ENCODE measurements at places on chromosomes 4 and X.

- DNase-seq: no peak
Observed at GRCh38 chrX:138930583-138930945, 219.0 kb upstream of the FGF13 start.

- DNase-seq: no peak
Observed at GRCh38 chrX:136260776-136261175, 9.6 kb upstream of the MAP7D3 start.

DNA sequence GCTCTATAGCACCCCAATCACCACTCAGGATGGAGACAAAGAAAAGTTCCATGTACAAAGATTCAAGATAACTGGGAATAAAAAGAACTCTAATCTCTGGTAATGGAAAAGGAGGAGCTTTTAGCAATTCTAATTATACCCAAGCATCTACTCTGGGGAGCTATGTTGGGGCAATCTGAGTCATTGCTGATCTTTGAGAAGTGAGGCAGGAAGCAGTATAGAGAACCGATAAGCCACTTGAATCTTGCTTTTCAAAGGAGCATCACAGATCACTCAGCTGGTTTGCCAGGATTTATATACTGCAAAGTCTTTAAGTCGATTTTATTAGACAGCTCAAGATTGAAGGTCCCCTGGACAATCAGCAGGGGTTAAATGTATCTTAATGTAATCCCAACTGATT, 220.0 kb downstream of the ENOX2 start:
- no peak for DNase-seq

DNA sequence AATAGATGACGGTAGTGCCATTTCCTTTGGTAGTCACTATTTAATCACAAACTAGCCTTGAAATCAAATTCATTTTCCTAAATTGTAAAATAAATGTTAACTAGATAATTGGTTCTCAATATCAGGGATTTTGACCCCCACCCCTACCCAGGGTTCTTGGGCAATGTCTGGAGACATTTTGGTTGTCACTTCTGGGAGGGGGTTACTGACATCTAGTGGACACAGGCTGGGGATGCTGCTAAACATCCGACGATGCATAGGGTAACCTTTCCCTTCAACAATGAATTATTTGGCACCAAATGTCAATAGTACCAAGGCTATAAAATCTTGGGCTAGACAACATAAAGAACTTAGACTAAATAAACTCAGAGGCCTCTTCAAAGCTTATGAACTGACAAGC, 285.8 kb upstream of the TRPC5 start:
- no peak for DNase-seq

DNA sequence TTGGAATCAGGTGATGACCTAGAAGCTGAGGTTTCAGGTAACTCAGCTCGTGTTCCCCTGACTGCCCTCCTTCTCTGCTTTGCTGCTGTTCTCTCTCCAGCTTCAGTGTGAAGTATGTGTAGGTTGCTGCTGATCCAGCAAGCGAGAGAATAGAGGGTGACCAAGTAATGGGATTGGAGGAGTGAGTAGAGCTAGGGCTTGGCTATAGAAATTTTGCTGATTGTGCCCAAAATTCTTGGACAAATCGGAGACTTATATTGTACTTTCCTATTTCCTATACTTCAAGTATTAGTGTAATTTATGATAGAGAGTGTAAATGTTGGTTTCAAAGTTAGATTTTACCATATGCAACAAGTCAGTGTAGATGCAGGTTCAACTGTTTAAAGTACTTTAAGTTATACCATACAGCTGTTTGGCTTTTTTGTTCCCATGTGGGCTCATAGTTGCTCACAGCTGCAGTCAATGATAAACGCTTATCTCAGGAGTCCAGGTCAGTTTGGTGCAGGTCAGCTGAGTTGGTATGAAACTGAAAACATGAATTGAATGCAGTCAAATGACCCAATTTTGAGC, 48.0 kb downstream of the RAPGEF2 start:
- no peak for DNase-seq

DNA sequence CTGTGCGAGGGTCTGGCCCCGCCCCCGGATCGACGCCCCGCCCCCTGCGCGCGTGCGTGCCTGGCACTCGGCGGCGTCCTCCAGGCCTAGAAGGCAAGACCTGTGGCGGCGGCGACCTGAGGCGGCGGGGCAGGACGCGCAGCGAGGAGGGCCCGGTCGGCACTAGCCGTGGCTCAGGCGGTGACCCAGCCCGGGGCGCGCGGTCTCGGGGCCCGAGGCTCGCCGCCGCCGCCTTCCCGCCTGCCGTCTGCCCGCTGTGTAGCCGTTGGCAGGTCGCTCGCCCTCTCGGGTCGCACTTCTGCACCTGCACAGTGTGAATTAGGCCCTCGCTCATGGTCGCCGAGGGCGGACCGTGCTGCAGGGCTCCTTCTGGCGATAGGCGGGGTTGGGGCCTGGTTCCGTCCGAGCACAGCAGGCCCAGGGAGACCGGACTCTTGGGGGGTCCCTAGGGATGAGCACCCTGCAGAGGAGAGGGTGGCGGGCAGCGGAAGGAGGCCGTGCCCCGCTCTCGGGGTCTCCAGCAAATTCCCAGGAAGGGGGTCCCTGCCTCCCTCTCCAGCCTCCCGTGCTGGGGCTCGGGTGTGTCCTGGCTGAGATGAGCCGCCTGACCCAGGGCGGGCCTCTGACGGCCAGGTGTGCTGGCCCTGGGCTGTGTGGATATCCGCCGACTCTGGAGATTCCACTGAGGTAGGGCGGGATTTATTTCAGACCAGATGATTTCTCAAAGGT, 557 bp upstream of the FAM53A start:
- DNase-seq: no peak

- DNase-seq: no peak
Observed at GRCh38 chr4:95102162-95102790, 344.5 kb downstream of the BMPR1B start.

GRCh38 chr4:77819404-77819842, 255 bp upstream of the CNOT6L start:
- DNase-seq: no peak

DNA sequence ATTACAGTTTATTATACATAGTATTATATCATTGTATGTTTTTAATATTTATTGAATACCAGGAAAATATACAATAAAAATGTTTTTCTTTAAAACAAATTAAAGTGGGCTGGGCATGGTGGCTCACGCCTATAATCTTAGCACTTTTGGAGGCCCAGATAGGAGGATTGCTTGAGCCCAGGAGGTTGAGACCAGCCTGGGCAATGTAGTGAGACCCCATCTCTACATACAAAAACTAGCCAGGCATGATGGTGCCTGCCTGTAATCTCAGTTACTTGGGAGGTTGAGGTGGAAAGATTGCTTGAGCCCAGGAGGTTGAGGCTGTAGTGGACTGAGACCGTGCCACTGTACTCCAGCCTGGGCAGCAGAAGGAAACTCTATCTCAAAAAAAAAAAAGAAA, 38.3 kb upstream of the PDS5A start:
- no peak for DNase-seq

DNA sequence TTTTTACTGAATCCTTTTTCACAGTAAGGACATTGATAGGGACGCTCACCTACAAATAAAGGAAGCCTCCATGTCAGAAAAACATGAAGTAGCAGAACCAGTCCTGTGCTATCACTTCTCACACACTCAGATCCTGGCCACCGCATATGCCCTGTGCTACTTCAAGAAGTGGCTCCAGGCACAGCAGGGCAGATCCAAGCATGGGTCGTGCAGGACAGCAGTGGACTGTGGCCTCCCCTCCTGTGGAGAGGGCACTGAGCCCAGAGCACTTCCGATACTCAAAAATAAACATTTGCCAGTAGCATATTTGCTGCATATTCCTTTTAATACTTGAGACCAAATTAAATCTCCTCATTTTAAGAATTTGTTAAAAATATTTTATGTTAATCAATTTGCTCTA, 167.9 kb downstream of the PRDM5 start:
- DNase-seq: no peak

DNA sequence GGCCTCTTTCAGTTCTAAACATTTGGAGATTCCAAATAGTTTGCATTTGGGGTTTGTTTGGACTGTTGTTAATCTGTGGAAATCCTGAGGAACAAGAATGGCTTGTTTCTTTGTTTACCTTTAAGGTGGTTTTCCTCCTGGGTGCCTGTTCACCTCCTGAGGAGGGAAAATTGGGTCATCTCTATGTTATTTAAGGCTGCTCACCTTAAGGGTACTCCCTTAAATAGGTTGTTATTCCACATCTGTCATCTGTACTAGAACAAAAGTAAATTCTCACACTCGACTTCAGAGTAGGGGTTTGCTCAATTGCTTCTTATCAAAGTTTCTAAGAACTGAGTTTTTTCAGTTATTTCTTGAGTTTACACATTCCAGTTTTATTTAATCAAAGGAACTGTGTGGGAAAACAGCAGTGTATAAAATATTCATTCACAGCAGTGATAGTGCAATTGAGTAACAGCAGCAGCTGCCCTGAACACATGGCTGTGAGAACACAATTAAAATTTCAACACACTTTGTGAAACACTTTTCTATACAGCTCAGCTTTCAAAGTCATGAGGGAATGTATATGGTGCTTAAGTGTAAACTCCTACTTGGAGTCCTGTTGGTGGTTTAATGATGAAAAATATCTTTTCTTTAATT, 238.5 kb upstream of the PGRMC2 start:
- no peak for DNase-seq

DNA sequence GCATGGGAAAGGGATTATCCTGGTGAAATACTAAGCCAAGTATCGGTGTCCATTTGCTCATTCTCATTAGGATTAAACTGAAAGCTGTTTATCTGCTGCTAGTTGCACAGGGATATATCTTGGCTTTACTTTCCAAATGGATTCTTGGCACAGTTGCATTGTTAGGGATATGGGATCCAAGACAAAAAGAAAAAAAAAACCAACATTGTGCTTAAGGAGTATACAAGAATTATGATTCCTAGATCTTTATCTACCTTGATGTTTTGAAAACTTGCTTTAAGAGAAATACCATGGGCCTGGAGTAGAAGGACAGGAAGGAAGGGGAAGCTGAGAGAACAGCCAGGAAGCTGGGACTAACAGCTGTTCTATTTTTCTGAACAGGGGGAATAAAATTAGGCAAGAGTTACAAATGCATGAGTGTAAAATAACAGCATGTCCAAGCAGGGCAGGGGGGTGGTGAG, 107.6 kb downstream of the ATXN3L start:
- no peak for DNase-seq

- DNase-seq: no peak
Observed at GRCh38 chr4:187302457-187303150, 578.9 kb upstream of the FAT1 start.

DNA sequence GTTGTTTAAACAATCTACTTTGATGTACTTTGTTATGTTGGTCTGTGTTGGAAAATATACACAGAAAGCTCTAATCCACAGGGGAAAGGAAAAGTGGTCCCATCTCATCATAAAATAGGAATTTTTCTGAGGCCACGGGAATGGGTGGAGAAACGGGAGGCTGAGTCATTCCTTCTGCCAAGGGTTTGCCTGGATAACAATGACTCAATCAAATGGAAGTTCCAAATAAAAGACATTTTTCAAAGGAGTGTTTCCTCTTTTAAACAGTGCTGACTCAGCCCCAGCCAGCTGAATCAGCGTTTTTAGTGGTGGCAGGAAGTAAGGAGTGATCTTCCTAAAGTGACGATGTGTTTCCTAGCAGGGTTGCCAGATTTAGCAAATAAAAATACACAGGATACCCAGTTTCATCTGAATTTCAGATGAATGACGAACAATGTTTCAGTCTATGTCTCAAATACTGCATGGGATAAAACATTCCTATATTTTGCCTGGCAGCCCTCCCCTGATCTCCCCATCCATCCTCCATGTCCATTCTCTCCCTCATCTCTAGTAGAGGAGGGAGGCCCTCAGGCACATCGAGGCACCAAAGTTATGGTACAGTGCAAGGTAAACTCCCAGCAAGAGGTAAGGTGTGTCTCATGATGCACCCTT, 345.4 kb upstream of the GATB start:
- DNase-seq: no peak

DNA sequence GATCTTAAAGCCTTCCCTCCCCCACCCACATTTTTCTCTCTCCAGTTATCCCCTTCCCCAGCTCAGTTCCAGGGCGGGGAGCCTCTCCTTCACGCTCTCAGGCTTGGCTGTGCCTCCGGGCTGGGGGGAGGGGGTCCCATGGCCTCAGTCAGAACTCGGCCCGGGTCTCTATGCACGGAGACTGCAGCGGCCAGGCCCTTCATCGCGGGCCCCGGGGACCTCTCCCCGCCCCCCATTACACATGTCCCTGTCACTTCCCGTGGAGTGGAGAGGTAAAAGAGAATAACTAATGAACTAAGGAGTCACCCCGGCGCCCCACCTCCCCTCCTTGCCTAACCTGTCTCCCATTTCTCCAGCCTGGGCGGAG, 838 bp upstream of the PRICKLE3 start:
- DNase-seq: no peak

DNA sequence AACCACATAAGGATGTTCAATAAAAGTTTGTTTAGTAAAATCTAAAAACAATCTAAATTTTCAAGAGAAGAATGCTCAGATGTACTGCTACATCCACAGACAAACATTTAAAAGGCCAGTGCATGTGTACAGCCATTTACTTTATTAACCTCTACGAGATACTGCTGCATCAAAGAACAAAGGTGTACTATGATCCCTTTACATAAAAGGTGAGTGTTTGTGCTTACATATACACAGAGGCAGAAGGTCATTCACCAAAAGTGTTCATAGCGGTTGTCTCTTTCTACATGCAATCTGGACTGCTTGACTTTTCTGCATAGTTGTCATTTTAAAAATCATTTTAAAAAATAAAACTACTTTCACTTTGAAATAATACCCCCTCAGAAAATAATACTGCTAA, 81.7 kb downstream of the AFAP1 start:
- no peak for DNase-seq

GRCh38 chr4:141548791-141549190, 87.6 kb upstream of the IL15 start:
- no peak for DNase-seq

DNA sequence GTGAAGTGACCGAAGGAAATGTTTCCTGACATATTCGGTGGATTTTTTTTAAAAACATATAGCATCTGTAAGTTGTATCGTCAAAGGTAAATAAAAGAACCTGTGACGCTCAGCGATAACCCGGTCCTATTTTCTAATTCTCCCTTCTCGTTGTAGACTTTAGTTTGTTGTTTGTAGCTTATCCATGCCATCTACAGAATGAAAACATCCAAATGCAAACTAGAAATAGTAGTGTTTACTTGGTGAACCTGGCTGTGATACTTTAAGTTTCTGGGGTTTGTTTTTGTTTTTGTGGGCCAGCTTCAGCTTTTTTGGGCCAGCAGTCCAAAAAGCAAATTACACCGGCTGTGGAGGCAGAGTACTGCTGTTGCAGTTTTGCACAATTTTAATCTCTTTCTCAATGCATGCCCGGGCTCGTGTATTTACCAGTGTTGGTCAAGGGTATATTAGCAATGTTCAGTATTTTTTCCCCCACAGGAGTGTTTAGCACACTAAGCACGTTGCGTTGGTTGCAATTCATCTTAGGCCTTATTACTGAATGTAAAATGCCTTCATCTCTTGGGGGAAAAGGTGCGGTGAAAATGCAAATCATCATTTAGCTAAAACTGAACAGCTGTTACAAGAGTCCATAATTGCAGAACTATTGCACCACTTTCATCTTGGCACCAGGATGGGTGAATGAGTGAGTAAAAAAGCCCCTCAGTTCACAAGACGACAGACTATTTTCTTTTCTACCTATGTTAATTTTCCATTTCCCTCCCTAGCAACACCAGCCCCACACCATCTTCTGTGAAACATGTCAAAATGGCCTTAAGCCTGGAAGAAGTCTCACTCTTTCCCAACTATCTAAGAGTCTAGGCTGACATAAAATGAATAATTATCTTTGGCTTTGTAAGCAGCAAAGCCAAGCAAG, 1.7 kb upstream of the CNOT6L start:
- DNase-seq: no peak

- no peak for DNase-seq
Observed at GRCh38 chr4:87053176-87053658, 118.4 kb downstream of the AFF1 start.

GRCh38 chrX:109614951-109615350, 10.0 kb downstream of the KCNE5 start:
- DNase-seq: no peak
